SK-N-SH (cell line): ENCODE measurements at places on chromosomes 12 and 14. TPM values are rescaled to one million over a fixed set of nuclear protein-coding genes. Genes with fewer than 3 reads are reported as not detected.

PTCSC3 gene
- polyA plus RNA-seq: not detected in 2 replicates

TCTN2 gene
- polyA plus RNA-seq: 7.1 and 9.1 TPM in 2 replicates

AQP6 gene
- 0.10 and 0.21 TPM in 2 replicates for polyA plus RNA-seq

GALNT6 gene
- polyA plus RNA-seq: 0.47 and 0.74 TPM in 2 replicates

KIF5A gene
- polyA plus RNA-seq: 6.2 and 8.9 TPM in 2 replicates

TRHDE gene
- polyA plus RNA-seq: 0.46 and 1.1 TPM in 2 replicates

CLEC7A gene
- polyA plus RNA-seq: not detected in 2 replicates

VRTN gene
- polyA plus RNA-seq: not detected in 2 replicates

SIRT4 gene
- 1.1 and 1.4 TPM in 2 replicates for polyA plus RNA-seq

USP5 gene
- polyA plus RNA-seq: 97.2 and 100 TPM in 2 replicates

BRF1 gene
- polyA plus RNA-seq: 10.2 and 15.7 TPM in 2 replicates

B4GALNT3 gene
- 0.34 and 0.53 TPM in 2 replicates for polyA plus RNA-seq

TAS2R19 gene
- polyA plus RNA-seq: 0.15 and 0.47 TPM in 2 replicates

GYS2 gene
- polyA plus RNA-seq: 0.02 TPM in 1 of 2 replicates, not detected in the other

ITPK1 gene
- polyA plus RNA-seq: 23.2 and 30.2 TPM in 2 replicates
